ENCODE measurements at places on chromosomes 7 and 10. TPM values are rescaled to one million over a fixed set of nuclear protein-coding genes. Genes with fewer than 3 reads are reported as not detected.

DNA sequence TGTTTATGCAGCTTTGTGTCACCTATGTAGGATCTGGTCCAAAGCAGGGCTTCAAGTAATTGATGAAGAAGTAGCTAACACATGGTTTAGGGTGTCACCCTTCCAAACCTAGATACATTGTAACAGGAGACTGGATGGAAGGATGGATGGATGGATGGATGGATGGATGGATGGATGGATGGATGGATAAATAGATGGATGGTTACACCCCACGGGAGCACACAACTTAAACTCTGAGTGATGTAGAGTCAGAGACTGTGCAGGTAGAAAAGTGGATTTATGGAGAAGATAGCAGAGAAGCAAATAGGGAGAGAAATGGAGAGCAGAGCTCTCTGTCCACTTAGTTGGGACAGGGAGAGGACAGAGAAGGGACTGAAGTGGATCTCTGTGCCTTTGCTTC is 78.4 kb downstream of the NHLRC2 start:
- no peak for DNase-seq

The SIRT1 gene
- 19.8 TPM for total RNA-seq

DNA sequence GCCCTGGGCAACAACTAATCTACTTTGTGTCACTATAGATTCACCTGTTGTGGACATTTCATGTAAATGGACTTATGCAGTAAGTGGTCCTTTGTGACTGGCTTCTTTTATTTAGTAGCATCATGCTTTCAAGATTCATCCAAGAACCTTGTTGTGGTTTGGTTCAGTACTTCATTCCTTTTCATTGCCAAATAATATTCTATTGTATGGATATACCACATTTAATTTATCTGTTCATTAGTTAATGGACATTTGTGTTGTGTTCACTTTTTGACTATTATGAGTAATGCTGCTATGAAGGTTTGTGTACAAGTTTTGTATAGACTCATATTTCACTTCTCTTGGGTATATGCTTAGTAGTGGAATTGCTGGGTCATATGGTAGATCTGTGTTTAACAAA is 27.8 kb downstream of the BPGM start:
- no peak for DNase-seq

The DUSP5 gene
- 6.7 TPM for total RNA-seq

DNA sequence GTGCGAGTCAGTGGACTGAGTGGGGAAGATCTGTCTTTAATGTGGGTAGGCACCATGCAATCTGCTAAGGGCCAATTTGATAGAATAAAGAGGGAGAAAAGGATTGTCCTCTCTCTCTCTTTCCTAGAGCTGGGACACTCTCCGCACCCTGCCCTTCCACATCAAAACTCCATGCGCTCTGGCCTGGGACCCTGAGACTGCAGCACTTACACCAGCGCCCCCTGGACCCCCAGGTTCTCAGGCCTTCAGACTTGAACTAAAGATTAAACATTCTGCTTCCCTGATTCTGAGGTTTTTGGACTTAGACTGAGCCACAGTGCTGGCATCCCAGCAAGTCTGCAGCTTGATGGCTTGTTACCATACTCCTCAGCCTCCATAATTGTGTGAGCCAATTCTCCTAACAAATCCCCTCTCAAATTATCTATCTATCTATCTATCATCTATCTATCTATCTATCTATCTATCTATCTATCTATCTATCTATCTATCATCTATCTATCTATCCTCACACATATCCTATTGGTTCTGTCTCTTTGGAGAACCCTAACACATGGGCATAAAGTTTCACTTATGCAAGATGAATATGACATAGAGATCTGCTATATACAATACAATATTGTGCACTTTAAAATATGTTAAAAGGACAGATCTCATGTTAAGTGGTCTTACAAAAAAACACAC is 22.4 kb upstream of the OR2A5 start:
- no peak for DNase-seq

- DNase-seq, result no peak
Measured at GRCh38 chr7:138919911-138920310, 61.3 kb downstream of the KIAA1549 start.

GRCh38 chr10:35940141-35941041 is 298.3 kb upstream of the FZD8 start:
- DNase-seq, result peak; percentile 40

DNA sequence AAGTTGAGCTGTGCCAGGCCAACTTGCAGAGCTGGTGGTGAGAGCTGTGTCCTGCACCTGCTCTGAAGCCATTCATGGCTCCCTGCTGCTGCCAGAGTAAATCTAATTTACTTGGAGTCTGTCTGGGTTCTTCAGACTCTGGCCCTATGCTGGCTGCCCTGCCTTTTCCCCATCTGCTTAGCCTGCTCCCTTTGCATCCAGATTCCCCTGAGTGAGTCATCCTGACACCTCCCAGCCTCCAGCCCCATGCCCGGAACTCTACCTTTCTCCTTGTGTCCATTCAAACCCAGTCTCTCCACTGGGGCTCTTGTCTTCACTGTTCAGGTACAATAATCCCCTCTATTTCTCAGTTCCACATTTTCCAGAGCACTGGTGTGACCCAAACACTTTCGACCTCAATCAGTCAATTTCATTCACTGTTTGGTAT is 434.4 kb upstream of the ZMIZ1 start:
- no peak for DNase-seq

- no peak for DNase-seq
Measured at GRCh38 chr7:101402081-101402779, 39.6 kb downstream of the COL26A1 start.

The TRIL gene
- total RNA-seq, result 3.0 TPM

DNA sequence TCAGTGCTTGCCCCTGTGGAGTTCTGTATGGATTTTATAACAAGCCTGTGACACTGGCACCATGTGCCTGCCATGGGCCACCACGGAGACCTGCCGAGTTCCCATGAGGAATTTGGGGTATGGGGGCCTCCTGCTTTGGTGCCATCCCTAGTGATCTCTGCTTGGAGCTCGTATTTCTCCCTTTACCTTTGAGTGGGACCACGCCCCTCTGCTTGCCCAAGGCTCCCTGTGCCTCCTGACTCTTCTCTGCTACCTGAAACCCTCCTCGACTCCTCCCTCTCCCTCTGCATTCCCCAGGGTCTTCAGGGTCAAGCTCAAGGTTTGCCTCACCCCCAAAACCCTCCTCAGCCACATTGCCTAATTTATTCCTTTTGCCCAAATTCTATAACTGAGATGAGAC is 225.0 kb downstream of the BUB3 start:
- no peak for DNase-seq

DNA sequence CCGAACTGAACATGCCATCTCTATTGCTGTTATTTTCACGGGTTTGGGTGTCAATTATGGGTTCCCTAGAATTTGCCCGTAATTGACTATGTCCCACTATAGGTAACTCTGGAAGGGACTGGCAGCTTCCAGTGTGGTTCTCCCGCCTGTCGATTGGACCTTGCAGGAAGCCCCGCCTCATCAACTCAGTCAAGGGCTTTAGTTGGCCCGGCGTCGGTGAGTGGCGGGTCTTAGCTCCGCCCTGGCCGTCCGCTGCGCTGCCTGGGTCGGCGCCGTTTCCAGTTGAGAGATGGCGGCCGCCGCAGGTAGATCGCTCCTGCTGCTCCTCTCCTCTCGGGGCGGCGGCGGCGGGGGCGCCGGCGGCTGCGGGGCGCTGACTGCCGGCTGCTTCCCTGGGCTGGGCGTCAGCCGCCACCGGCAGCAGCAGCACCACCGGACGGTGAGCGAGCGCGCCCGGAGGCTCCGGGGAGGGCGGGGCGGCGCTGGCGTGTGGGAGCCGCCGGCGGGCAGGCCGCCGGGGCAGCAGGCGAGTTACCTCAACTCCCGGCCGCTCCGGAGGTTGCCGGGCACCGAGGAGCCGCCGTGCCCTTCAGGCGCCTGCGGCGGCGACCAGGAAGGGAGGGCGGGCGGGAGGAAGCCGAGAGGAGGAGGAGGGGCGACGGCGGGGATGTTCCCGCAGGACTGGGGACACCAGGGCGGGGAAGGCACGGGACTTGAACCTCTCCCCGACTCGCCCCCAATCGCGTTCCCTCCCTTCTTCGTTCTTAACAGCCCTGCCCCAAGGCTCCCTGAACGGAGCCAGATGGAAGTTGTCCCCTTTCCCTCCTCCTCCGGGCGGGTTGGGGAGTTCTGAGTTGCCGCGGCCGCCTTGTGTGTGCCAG is at the start of gene MCU:
TSS of gene MCU (plus strand) at position 281 of the 881 bp plus-strand sequence. CDS start at position 290, 9 bp downstream.
- DNase-seq, result peak; percentile 96

DNA sequence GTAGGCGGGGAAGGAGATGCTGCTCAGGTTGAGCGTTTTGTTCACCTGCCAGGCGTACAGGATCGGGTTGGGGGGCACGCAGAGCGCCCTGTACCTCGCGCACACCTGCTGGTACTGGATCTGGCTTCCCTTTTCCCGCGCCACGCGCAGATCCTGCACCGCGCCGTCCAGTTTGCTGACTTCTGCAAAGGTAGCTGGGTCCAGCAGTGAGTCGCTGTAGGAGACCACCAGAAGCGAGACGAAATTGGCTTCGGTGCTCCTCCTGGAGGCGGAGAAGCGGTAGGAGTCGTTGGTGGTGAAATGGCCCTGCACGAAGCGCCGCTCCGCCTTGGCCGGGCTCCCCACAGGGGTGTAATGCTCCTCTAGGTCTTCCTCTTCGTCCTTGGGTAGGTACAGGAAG is 90.7 kb upstream of the RAB18 start:
- no peak for DNase-seq

- DNase-seq, result no peak
Measured at GRCh38 chr7:149558149-149558861, 60.7 kb upstream of the ZNF746 start.

- no peak for DNase-seq
Measured at GRCh38 chr10:43853369-43853768, 204.7 kb upstream of the ZNF32 start.

DNA sequence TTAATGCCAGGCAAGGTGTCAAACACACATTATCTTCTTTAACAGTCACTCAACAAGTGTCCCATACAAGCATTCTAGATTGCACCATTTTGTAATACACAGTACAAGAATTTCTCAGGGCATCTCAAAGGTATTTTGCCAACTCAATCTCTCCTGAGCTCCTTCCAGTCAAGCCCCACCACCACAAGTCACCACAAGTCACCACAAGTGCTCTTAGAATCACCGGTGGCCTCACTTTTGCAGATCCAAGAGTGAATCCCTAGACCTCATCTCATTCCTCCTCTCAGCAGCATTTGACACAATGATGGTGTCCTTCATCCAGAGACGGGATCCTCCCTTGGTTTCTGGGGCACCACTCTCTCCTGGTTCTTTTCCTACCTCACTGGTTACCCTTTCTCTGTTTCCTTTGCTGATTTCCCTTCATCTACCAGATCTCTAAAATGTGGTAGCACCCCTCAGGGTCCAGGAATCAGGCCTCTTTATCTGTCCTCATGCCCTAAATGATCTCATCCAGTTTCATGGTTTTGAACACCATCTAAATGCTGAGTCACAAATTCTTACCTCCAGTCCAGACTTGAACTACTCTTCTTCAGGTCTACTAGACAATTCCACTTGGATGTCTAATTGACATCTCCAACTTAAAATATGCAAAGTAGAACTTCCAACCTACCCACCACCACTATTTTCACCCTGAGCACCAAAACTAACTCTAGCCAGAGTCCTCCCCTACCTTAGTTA is 26.9 kb downstream of the VPS41 start:
- no peak for DNase-seq

DNA sequence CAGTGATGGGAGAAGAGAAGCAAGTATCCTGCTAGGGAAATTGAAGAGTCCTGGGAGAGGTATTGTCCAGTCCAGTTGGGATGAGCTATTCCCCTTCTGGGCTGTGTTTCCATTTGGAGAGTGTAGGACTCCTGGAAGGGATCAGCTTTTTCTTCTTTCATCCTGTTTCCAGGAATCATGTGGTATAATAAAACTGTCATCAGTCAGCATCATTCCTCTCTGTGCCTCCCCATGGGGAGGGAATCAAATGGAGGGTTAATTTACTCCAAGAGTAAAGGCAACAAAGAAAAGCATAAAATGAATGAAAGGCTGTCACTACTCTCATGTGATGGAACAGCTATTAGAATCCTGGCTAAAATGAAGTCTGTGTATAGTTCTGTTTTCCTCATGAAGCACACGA is 429.9 kb downstream of the SORCS3 start:
- no peak for DNase-seq

DNA sequence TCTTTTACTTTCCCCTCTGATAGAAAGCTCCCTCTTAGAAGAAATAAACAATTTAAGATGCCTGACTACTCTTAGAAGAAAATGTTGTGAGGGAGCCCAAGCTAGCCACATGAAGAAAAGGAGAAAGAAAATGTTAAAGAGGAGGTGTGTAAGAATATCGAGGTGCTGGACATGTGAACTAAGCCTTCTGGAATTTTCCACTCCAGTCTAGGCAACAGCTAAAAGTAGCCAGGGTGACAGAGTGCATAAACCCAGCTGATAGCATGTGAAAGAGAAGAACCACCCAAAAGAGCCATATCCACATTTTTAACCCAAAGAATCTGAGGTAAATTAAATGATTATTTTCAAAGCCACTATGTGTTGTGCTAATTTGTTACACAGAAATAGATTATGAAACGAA is 1690.6 kb upstream of the LRRTM3 start:
- no peak for DNase-seq

The AOC1 gene
- 265 TPM for total RNA-seq

DNA sequence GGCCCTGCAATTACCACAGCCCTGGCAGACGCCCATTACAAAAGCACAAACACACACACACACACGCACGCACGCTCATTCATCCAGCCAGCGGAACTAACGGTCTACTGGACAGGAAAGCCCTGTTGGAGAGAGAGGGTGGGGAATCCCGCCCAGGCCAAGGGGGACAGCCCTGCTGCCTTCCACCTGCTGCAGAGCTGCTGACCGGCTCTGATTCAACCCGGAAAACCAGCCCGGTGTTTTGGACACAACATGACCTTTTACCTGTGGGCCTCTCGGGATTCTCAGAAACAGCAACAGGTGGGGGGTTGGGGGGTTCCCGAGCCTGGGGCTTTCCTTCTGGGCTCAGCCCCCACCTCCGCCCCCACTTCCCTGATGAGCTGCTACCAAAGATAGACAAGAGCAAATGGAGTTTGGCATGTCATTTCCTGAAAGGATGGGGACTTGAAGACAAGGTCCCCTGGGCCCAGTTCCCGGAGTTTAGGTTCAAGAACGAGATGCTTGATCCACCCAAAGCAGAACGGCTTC is 18.5 kb upstream of the SERPINE1 start:
- DNase-seq, result no peak

DNA sequence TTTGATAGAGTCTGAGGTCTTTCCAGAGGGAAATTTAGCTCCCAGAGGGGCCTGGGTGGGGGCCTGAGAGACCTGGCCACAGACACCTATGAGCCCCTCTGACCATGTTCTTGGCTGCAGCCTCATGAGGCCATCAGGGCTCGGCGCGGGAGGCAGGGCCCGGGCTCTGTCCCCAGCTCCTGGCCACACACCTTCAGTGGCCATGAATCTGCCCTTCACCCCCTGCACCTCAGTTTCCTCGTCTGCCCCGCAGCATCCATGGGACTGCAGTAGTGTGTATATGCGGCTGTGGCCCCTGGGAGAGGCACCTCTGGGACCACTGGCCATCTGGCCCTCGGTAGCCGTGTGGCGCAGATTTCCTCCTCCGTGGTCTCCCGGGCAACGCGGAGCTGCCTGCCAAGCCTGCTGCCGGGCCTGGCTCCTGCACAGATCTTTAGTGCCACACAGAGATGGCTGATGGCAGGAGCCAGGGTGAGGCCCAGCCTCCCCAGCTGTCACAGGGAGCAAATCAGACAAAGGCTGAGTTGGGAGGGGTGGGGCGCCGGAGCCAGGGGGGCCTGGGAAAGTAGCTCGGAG is 23.6 kb upstream of the ADCYAP1R1 start:
- no peak for DNase-seq

- DNase-seq, result no peak
Measured at GRCh38 chr7:111092406-111093236, 1.7 kb downstream of the LRRN3 start.

The H2BK1 gene
- not detected for total RNA-seq

- DNase-seq, result no peak
Measured at GRCh38 chr7:110591341-110591740, 499.6 kb upstream of the LRRN3 start.

The VWA2 gene
- total RNA-seq, result 0.64 TPM
